ENCODE measurements at places on chromosomes 12 and 14.

DNA sequence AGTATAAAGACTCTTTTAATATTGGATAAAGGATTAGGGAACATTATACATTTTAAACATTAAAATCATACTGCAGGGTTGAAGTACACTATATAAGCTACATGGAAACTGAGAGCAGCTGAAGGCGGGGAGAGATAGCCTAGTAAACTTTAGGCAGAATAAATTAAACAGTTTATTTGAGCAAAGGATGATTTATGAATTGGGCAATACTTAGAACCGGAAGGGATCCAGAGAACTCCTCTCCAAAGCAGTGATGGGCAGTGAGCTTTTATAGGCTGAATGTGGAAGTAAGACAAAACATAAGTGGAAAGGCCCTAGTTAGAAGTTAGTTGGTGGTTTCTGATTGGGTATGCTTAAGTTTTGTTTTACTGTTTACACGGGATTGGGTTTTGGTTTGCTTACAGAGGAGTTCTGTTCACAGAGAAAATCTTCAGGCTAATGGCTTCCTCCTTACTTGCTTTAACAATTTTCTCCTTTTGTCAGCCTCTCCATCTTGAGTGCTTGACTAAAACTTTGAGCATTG, 18.9 kb downstream of the LEMD3 start:
- no peak for DNase-seq

DNA sequence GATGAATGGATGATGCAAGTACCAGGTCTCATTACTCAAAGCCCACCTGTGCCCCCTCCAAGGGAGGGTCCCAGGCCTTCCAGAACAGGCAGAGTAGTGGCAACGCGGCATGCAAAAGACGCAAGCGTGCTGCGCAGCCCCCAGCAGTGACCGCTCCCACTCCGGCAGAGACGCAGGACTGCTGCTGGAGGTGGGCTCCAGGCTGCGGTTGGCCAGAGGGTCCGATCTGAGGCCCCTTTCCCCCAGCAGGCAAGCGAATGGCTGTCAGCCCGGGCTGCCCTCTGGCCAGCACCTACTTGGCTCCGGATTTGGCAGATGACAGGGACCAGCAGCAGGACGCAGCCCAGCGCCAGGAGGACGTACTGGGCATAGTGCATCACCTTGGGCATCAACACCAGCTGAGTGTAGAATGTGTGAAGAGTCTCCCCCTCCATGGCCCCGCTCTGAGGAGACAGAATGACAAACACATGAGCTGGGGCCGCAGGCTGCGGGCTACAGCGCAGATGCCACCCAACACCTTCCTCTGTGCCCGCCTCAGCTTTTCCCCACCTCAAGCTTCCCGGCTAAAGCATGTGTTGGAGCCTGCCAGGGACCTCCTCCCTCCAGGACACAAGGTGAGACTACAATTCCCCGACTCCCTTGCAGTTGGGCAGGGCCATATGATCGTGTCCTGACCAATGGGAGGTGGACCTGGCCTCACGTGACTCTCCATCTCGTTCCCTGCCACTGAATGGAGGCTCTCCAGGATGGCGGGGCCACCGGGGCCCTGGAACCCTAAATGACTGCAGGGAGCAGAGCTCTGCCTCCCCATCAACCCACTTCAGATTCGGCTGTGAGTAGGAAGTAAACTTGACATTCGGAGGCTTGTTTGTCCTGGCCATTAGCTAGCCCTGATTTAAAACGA, 77.4 kb downstream of the SCARB1 start:
- DNase-seq: no peak

DNA sequence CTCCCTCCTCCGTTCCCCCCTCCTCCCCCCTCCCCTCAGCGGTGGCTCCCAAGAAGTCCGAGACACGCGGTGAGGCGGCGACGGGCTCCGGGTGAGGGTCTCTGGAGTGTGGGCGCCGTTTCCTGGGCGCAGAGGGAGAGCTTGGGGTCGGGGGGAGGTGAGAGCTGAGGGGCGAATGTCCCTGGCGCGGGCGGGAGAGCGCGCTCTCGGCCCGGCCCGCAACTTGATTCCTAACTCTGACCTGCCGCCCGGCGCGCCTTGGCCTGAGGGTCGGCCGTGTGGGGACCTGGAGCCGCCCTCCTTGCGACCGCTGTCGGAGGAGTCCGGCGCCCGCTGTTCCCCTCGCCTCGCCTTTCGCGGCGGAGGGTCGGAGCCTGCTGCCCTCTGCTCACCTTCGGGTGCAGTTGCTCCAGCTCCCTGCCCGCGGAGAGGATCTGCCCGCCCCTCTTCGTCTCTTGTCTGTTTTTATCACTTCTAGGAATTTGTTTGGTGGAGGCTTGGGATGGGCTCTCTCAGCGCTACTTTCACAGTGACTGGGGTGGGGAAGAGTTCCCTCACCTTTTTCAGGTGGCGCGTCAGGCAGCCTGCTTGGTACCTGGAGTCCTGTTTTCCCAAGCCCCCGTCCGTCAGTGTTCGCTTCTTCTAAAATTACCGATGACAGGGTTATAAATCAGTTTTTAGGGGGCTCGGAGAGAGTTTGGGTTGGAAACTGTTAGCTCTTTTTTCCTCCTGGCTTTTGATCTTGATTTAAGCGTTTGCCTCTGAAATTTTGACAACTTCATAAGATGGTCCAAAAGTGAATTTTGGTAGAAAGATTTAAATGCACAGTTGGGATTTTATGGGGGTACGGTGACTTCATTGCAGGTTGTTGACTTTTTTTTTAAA, 495 bp downstream of the ADIPOR2 start:
- DNase-seq: no peak

DNA sequence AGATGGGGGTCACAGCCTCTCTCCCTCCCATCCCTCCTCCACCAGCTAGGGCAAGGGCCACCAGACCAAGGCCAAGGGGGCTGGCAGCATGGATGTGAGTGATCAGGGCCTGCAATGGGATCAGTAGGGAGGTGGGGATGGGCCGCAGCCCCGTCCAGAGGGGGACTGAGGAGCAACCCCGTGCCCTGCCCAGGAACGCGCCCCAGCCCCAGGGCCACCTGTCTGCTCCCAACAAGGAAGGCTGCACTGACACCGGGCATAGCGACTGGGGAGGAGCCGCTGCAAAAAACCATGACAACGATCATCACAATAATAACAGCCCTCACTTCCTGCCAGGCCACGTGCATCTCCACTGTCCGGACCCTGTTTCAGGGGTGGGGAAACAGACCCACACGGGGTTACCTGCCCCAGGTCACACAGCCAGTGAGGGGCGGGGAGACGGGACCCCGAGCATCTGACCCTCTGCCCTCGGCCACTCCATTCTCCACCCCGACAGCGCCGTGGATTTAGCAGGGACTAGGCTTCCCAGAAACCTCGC, 24.3 kb downstream of the NCOR2 start:
- no peak for DNase-seq

GRCh38 chr12:84421103-84421502, 491.5 kb downstream of the SLC6A15 start:
- DNase-seq: no peak

DNA sequence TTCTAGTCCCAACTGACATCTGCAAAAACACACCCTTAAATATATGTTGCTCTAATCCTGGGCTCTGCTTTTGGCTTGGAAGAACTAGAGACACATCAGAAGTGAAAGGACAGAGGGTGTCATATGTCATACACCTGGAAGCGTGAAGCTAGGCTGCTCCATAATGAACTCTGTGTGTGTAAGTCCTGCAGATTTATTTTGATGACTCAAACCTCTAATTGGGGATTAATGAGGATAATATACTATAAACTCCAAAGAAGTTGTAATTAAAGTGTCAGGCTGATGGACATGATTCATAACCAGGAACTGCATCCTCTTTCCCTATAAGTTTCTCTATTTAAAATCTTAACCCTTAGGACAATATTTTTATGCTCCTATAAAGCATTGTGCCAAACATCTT, 4.4 kb upstream of the KCNK10 start:
- no peak for DNase-seq

DNA sequence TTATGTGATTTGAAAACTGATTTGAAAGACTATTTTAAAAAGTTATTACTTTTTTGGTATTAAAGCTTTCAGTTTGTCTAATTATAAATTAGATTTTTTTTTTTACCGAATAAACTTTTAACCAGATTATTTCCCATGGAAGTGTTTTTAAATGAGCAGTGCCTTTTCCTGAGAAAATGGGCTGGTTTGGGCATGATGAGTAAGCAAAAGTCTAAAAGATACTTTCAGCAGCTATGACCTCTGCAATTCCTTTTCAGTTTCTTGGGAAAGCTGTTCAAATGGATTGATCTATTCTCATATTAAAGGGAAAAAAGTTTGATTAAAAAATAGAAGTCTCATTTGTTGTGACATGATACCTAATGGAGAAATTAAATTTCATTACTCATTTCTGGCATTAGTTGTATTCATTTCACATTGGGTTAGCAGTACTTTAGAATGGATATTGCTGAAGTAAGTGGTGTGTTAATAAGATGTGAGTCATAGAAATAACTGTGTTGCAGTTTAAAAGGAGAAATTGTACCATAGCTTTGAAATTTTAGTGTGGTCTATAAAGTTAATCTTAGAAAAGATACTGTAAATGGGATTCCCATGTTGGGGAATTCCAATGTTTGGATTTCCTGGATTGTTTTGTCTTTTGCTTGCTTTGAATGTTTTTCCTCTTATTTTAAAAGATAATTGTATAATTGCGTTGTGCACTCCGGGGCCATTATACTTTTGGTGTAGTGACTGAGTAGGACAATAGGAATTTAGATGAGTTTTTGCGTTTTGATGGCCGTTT, 21.0 kb downstream of the KTN1 start:
- no peak for DNase-seq

DNA sequence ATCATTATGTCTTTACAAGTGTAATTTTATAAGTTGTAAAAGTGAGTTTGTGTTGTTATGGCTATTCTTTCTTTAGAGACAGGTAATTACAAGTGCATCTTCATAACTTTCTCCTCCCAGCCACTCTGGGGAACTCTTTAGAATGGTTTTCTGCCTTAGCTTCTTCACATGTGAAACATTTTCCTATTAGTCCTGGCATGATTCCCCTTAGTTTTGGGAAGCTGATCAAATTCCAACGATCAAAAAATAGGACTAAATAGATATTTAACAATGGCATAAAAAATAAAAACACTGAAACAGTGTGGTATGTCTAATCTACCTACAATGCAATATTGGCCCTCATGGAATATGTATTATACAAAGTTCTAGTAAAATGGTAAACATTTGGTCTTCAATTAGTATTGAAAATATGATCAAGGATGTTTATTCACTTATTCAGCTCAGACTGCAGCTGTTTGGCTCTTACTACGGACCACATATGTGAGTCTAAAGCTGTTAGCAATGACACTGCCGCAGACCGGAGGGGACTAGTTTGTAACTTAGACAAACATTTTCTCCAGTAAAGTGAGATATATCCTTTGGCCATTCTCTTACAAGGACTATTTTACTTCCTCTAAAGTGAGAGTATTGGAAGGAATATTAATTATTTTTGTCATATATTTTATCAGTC, 890.8 kb upstream of the USP15 start:
- no peak for DNase-seq

GRCh38 chr12:110371408-110372055, 32.0 kb downstream of the ANAPC7 start:
- DNase-seq: no peak

GRCh38 chr12:107818984-107819383, 44.5 kb downstream of the ASCL4 start:
- no peak for DNase-seq

- no peak for DNase-seq
Measured at GRCh38 chr12:77941401-77941800, 110.7 kb downstream of the NAV3 start.

GRCh38 chr12:89504560-89505346, 19.8 kb downstream of the GALNT4 start:
- DNase-seq: no peak

DNA sequence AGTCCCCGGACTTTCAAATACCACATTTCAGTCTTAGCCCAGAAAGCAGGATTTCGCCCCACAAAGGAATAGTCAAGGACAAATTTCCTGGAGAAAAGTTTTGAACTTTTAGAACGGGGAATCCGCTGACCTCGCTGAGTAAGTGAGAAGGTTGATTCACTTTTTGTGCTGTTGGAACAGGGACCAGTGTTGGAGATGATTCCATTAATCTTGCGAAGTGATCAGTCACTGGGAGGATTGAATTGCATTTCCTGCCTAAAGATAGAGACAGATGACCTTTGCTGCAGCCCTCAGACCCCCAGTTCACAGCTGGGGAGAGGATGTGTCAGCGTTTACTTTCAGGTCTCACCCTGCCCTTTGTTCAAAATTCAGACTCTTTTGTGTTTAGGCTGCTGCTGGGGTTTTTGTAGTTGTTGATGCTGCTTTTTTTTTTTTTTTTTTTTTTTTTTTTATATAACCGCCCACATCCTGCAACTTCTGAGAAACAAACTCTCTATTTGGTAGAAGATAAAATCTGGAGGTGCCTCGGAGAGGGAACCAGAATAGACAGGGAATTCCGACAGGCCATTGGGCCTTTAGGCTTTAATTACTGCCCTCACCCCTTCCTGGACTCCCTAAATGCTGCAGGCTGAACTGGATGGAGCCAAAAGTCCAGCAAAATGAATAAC, 9.8 kb upstream of the KDM2B start:
- DNase-seq: no peak

DNA sequence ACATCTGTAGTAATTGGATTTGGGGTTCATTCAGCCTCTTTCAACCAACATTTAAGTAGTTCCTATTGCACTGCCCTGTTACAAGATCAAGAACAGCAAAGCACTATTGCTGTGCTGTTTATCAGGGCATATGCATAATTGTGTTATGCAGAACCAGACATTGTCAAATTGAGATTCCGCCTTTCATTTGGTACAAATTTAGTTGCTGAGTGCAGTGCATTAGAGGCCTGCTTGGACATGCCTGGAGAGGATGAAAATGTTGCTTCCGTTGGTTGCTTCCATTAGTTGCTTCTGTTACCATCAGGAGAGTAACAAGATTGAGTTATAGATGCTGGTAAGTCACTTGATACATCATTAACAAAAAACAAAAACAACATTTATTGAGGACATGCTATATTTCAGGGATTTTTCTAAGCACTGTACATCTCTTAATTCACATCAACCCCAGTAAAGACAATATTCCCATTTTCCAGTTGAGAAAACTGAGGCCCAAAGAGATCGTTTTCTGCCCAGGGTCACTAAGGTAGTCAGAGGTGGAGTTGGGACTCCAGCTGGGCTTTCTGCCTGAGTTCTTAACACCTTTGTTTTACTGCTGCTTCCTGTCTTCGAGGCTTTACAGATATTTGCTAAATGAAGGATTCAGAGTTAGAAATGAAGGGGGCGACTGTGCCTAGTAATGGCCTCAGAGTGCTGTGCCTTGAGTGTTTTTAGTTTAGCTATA, 79.3 kb downstream of the PPP2R5C start:
- no peak for DNase-seq

DNA sequence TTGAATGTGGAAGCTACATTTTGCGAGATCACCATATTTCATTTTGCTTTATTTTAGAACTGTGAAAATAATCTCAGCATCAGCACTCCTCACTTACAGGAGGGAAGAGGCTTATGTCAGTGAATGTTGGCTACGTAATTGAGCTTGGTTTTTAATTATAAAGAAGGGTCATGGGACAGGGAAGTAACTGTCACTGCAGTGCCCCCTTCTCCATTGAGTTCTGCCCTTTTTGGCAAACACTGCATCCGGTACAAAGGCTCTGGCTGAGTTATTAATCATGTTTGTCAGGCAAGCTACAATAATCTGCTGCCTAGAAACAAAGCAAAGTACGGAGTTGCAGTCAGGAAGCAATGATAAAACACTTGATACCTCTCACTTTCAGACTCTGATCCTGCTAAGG, 546.7 kb downstream of the SNAPC1 start:
- no peak for DNase-seq

- DNase-seq: peak; percentile 45
Measured at GRCh38 chr12:34597548-34598351, 575.5 kb downstream of the ALG10 start.

- no peak for DNase-seq
Measured at GRCh38 chr14:90168425-90169105, 87.8 kb upstream of the PSMC1 start.

Data from coronary artery (tissue), 2 donors.